ENCODE measurements at places on chromosomes 12 and 14. TPM values are rescaled to one million over a fixed set of nuclear protein-coding genes. Genes with fewer than 3 reads are reported as not detected.

The CHGA gene
- total RNA-seq = 0.57 TPM

The LEMD3 gene
- 33.0 TPM for total RNA-seq

The AKAP6 gene
- 0.72 TPM for total RNA-seq

The RIN3 gene
- not detected for total RNA-seq

The MNAT1 gene
- total RNA-seq = 60.9 TPM

GRCh38 chr14:77157740-77158139 lies 16.1 kb upstream of the ZDHHC22 start:
- no peak for DNase-seq

- DNase-seq = peak; percentile 55
Observed at GRCh38 chr12:97960741-97961608, 498.4 kb downstream of the RMST start.

DNA sequence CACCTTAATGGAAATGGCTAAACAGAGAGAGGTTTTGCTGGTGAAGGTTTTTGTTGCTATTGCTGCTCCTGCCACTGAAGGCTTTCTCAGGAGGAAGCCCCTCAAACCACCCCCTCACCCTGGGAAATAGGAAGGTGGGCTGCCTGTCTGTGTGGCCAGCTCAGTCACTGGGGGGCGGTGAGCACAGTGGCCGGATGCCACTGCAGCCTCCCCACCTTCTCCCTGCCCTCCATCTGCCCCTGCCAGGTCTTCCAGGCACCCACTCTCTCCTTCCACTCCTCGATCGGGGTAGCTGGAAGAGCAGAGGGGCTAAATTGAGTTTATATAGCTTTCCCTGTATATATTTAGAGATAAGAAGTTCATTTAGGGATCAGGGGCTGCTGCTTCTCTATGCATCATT lies 80.8 kb downstream of the PAPOLA start:
- DNase-seq = no peak

The ERP27 gene
- total RNA-seq = 3.3 TPM

The MAP4K5 gene
- total RNA-seq = 36.7 TPM

DNA sequence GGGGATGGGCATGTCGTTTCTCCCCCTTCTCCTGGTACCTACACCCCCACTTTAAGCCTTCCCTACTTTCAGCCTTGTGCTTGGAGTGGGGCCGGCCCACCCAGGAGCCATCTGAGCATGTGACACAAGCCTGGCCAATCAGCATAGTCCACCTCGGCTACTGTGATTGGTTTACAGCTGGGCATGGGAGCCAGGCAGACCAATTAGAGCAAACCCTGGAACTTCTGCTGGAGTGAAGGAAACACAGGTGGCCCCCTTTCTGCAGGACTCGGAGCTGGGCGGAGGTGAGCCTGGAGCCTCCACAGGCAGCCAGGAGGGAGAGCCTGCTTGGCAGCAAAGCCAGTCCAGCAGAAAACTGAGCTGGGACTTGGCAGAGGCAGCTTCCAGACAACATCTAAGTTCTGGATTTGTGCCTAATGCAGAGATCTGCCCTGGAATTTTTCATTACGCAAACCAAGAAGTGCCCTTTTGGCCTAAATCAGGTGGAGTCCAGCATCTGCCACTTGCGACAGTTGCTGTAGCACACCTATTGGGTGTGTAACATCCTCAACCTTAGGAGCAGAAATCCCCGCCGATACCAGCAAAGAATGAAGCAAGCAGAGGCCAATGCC lies 59.5 kb downstream of the SCARB1 start:
- no peak for DNase-seq

DNA sequence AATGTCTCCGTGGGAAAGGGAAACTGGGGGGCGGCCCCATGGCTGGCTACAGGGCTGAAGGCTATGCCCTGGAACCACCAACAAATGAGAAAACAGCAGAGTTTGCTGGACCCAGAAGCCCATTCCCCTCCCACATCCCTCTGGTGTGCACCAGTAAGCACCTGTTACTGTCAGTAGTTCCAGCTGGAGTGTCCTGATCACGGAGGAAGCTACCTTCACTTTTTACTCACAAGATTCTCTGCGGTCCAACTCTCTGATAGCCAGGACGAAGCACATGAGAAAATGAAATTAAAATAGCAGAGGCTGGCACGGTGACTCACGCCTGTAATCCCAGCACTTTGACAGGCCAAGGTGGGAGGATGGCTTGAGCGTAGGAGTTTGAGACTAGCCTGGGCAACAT lies 22.7 kb upstream of the MEG3 start:
- DNase-seq = no peak

- DNase-seq = no peak
Observed at GRCh38 chr12:82931349-82932116, 244.8 kb downstream of the TMTC2 start.

The NOP9 gene
- 44.0 TPM for total RNA-seq

- peak; percentile 39 for DNase-seq
Observed at GRCh38 chr12:125189015-125189414, 123.8 kb downstream of the AACS start.

- DNase-seq = no peak
Observed at GRCh38 chr14:106694638-106695393, 1168.4 kb downstream of the TMEM121 start.

The EXOC3L4 gene
- not detected for total RNA-seq

- DNase-seq = no peak
Observed at GRCh38 chr12:122182887-122183587, at the start of gene LRRC43. Gene LRRC43 (plus strand): TSS chr12:122183123. CDS start chr12:122183145, 22 bp downstream.

The LRR1 gene
- total RNA-seq = 80.3 TPM
